ENCODE measurements at places on chromosomes 5 and 9.

DNA sequence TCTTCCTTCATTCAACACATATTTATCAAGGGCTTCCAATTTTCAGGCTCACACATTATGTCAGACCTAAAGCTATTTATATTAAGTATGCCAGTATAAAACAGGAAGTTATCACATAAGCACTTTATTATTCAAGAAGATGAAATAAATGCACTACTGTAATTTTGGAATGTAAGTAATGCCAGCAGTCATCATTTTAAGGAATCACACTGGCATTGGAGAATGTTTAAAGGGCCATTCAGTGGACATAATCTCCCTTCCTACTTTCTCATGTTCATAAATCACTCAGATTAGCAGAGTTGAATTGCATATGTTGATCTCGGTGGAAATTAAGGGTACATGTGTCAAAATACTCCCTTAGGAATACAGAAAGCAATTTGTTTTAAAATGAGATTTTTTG, 164.4 kb downstream of the GIN1 start:
- no peak for DNase-seq

GRCh38 chr5:149865746-149866145, 78.8 kb downstream of the PDE6A start:
- no peak for DNase-seq

DNA sequence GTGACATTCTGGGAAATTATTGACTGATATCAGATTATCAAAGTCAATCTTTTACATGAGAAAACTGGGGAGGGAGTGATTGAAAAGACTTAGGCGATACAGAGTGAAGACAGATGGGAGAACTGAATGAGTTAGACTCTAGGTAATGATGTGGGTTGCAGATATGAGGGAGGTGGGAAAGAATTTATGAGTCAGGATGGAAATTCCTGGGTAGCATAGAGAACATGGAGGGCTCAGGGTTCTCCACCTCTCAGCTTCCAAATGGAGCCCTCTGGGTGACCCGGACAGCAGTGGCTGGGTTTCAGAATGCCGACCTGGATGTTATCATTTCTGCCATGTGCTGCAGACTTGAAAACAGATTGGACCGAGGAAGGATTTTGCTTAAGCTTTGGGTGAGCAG, 75.4 kb upstream of the SHB start:
- DNase-seq = no peak

DNA sequence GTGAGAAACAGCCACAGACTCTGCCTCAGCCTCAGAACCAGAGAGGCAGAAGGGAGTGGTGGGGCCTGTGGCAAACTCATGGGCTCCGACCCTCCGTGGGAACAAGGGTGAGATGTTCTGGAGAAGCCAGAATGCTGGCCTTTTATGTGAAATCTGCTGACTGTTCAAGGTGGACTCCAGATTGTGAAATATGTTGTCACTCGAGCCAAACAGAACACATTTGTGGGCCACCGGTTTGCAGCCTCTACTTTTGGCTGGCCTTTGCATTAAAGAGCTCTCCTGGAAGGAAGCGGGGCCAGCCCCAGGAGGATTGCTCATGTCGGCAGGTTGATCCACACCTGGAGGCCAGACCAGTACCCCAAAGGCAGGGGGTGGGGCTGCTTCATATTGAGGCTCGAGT, 62.4 kb downstream of the ERGIC1 start:
- no peak for DNase-seq

DNA sequence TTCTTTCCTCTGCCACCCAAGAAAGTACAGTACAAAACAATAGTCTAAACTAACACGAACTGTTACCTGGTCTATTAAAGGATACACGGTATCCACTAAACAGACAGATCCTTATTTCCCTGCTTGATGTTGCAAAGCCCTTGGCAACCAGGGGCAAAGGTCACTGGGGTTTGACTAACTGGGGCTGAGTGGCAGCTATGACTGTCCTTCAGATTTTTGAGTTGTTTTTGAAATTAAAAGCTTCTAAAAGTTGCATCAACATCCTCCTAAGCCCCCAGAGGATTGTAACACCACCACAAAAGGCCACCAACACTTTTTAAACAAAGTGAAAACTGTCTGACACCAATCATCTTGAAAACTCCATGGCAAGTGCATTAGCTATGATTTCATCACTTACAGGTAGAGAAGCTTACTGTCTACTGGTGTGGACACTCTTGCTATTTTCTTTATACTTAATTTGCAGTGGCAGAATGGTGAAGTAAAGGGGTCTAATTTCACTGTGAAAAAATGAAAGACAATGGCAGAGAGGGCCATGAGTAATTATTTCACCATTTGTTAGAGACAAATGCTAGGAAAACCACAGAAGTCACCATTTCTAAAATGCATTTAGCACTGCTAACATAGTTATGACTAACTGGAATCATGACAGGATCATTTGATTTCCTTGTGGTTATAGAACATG, 292.4 kb downstream of the EFNA5 start:
- DNase-seq = no peak

DNA sequence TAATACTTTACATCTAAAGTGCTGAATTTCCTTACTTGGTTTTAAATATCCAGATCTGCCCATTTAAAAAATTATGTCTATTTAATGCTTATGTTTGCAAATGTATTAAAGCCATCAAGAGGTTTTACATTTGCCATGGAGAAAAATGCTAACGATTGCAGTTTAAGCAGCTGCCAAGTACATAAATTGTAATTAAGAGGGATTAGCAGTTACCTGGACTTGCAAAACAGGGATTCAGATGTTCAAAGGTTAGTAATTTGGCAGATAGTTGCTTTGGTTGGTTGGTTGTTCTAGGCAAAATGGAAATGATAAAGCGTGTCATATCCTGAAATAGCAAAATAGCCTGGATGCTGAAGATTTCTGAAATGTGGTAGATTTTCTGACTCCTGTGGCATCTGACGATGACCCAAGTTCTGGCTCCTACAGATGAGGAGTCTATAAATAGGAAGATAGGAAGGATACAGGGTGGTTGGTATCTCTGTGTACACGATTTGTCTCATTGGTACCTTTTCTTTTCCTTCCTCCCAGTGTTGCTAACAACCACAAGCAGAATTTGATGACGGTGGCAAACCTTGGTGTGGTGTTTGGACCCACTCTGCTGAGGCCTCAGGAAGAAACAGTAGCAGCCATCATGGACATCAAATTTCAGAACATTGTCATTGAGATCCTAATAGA, 282.9 kb downstream of the NR3C1 start:
- no peak for DNase-seq

- DNase-seq = peak; percentile 21
Observed at GRCh38 chr9:68585034-68585761, 44.5 kb upstream of the TMEM252 start.

DNA sequence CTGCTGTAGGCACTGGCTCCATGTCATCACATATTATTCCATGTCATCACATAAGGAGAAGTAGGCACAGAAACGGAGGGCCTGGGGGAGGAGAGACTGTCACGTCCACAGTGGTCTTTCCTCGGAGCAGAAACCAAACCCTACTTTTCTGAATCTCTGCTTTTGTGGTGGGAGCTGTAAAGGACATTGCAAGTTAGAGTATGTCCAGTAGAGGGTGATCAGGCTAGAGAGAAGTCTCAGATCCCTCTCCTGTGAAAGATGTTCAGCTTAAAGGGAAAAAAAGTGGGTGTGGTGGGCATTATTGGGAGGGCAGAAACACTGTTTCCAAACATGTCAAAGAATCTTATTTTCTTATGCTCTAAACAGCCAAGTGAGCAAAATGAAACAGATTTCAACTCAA, 19.4 kb upstream of the FBP2 start:
- DNase-seq = no peak

GRCh38 chr9:113387560-113388230, 10.9 kb upstream of the HDHD3 start:
- DNase-seq = no peak

- no peak for DNase-seq
Observed at GRCh38 chr9:88852794-88853193, 138.5 kb upstream of the S1PR3 start.

DNA sequence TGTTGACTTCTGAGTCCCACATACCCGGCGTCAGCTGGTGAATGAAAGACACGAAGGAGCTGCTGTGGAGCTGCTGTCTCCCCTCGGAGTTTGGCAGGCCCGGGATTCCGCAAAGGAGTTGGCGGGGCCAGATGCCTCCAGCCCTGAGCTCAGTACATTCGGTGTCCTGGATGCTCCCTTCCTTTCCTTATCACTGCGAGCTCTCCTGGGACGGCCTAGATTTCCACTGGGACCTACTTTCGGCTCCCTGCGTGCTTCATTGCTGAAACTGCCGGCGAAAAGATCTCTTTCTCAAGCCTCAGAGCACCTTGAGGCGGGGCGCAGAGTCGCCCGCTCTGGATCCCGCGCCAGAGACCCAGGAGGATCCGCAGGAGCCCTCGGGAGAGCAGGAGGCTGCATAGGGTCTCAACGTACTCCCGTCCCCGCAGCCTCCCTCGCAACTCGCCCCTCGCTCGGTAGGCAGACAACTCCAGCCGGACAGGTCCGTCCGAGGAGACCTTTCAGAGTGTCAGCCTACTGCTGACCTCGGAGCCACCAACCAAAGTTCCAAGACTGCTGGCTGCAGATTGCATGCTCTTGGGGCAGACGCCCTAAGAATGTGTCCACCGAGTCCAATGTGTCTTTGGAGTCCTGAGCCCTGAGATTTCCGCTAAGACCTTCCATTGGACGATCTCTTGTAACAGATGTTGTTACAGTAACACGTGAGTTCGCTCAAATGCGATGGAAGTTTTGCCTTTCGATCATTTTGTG, 6.1 kb downstream of the ANXA2R start:
- peak; percentile 22 for DNase-seq

- no peak for DNase-seq
Observed at GRCh38 chr9:127860260-127860659, 5.8 kb upstream of the ENG start.

DNA sequence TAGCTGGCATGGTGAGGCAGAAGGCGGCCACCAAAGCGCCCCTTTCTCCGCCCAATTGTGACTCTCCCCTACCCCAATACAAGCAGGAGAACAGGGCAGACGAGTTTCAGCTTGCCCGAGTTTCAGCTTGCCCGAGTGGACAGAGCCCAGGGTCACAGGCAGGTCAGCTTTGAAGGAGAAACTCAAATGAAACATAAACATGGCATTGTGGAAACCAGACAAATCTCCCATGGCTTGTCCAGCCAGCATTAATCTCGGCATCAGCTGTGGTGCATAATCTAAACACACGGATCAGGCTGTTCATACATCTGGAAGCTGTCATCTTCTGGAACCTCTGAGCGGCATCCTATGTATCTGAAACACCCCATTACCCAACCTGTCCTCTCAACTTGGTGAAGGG, 16.9 kb downstream of the PTCH1 start:
- no peak for DNase-seq

DNA sequence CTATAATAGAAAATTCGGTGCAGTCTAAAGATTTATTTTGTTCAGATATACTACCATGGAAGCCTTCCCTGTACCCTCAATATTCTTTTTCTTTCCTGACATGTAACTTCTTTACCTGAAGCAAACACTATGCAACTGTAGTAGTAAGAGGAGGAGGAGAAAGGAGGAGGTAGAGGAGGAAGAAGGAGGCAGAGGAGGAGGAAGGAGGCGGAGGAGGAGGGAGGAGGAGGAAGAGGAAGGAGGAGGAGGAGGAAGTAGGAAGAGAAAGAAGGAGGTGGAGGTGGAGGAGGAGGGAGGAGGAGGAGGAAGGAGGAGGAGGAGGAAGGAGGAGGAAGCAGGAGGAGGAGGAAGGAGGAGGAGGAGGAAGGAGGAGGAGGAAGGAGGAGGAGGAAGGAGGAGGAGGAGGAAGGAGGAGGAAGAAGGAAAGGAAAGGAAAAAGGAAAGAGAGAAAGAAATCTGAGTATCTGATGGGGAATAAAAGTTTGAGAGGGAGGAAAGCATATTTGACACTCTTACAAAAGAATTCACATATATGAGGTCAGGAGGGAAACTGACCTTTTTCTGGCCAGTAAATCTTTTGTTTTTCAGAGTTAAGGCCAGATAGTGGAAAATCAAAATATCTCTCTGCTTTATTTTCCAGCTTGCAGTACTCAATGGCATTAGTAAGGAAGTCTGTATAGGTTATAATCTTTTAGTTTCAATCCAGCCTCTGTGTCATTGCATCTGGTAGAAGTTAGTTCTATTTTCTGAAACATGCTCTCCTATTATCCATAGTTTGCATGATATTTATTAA, 114.5 kb upstream of the LPAR1 start:
- DNase-seq = no peak

DNA sequence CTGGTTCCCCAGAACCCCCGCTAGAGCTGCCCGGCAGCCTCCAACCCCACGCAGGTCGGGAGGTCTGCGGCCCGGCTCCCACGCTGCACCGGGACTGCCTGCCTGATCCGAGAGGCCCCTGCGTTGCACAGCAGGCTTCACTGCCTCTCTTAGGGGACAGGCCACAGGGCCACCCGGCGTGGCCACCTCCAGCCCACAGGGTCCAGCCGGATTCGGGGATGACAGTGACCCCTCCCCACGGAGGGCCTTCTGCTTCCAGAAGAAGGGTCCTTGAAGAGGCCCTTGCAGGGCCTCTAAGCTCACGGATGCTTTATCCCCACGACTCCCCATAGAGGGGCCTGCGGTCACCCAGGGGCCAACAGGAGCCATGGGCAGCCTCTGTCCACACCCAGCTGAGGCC, 66.1 kb upstream of the PPP1R26 start:
- DNase-seq = peak; percentile 40

GRCh38 chr9:92709954-92710353, 40.0 kb upstream of the IPPK start:
- no peak for DNase-seq

GRCh38 chr5:153459051-153459743, 31.3 kb upstream of the GRIA1 start:
- DNase-seq = no peak

GRCh38 chr5:84718377-84718776, 333.7 kb upstream of the EDIL3 start:
- DNase-seq = no peak

DNA sequence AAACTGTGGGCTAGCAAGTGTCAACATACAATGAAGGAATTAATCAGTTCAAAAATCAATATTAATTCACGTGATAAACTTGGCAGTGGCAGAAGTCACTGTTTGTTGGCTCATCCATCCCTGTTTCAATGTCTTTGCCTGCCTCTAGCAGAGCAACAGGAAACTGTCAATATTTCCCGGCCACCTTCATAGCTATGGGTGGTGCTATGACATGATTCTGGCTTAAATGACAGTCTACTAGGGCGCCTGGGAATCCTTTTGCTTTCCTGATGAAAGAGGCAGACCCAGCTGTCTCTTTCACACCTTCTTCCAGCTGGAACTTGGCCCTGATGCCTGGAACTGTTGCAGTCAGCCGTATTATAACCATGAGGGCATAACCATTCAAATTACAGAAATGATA, 72.1 kb upstream of the DNAH5 start:
- DNase-seq = no peak

GRCh38 chr9:114401344-114401743, 13.6 kb upstream of the AKNA start:
- no peak for DNase-seq

GRCh38 chr5:150860246-150860821, 14.0 kb downstream of the IRGM start:
- DNase-seq = no peak

DNA sequence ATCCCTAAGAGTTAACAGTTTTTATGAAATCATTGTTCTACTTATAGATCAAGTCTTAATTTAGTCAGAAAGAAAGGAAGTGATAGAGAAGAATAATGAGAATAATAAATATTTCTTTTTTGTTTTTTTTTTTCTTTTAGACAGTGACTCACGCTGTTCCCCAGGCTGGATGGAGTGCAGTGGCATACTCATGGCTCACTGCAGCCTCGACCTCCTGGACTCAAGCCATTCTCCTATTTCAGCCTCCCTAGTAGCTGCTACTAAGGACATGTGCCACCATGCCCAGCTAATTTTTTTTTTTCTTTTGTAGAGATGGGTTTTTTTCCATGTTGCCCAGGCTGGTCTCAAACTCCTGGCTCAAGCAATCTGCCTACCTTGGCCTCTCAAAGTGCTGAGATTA, 11.0 kb downstream of the IFNA21 start:
- no peak for DNase-seq
